Stimulated activated CD4-positive, alpha-beta T cell treated with anti-CD3 and anti-CD28 coated beads, Interleukin-15, amount 100 ng/mL, for 1 hour (primary cell): ENCODE measurements at places on chromosomes 1 and 21.

GRCh38 chr1:56074007-56074651 is 505.2 kb downstream of the PLPP3 start:
- DNase-seq: no peak

DNA sequence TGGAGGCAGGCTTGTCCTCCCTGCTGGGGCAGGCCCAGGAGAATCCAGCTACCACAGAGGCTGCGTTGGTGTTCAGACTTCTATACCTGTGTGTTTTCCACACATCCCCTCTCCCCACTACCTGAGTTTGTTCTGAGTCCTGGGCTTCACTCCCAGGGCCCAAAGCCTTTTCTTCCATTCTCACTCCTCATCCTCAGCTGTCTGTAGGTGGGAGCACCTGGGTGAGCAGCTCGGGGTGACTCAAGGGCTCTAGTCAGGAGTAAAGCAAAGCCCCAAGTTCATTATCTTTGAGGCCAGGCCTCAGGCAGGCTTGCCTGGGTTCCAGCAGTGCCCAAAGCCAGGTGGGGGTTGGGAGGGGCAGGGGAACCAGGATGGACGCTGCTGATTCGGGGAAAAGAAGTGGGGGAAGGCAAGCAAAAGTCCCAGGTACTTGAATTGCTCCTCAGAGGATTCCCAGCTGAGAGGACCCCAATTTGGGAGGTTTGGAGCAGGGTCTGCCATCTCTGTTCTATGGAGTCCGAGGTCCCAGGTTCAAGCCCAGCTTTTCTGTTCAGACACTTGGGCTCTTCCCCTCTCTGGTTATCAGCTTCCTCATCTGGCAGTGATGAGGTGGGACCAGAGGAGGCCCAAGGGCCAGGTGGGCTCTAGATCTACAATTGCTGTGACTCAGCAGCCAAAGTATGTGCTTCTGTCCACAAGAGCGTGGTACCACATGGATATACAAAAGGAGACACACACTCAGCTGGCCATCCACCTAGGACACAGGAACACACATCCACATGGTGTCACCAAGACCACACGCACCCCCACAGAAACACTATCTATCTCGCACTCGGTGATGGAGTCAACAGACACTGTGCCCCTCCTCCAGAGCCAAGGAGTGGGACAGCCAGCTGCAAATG is 5.8 kb upstream of the PTPN7 start:
- no peak for DNase-seq

DNA sequence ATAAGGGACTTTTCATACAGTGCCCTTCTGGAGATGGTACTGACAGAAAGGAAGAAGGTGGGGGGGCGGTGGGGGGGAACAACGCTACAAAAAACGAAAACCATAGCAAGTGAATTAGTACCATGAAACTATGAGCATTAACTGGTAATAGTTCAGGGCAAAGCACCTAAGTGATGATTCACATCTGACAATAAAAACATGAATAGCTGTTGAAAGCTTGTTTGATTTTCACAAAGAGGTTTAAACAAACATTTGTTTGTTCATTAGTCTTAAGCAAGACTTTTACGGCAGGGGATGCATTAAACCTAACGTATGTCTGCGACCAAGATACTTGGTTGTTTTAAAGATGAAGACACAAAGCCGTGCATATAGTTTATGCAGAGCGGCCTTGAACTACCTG is 177.5 kb downstream of the LMO4 start:
- DNase-seq: no peak

GRCh38 chr1:66982561-66983260 is 57.9 kb downstream of the MIER1 start:
- DNase-seq: no peak

DNA sequence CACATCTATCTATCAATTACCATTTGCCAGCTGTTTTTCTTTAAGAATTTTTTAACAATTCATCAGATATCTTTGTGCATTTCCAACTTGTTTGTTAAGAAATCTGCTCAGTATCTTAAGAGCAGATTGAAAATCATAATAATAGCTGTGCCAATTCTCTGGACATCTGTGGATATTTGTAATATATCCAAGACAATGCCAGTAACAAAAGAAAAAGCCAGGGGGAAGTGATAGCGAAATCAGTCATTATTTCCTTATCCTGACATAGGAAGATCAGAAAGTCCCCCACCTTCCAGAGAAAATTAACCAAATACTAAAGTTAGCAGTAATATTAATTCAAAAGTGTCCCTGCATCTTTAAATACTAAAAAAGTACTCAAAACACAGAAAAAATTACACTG is 217.1 kb downstream of the RERE start:
- DNase-seq: no peak

DNA sequence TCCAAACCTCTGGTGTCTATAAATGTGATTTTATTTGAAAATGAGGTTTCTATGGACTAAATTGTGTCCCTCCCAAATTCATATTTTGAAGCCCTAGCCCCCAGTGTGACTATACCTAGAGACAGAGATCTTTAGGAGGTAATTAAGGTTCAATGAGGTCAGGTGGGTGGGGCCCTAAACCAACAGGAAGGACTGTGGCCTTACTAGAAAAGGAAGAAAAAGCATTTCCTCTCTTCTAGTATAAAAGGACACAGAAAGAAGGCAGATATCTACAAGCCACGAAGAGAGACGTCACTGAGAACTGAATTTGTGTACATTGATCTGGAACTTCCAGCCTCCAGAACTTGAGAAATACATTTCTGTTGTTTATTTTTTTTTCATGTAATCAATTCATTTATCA is 123.1 kb upstream of the RUNX1 start:
- no peak for DNase-seq

GRCh38 chr1:25765923-25766589 is 33.9 kb upstream of the SELENON start:
- no peak for DNase-seq
